ENCODE measurements at places on chromosomes 2 and 18.

- DNase-seq = no peak
These were observed 210.9 kb downstream of the DCDC2C start for GRCh38 chr2:3914241-3914640.

DNA sequence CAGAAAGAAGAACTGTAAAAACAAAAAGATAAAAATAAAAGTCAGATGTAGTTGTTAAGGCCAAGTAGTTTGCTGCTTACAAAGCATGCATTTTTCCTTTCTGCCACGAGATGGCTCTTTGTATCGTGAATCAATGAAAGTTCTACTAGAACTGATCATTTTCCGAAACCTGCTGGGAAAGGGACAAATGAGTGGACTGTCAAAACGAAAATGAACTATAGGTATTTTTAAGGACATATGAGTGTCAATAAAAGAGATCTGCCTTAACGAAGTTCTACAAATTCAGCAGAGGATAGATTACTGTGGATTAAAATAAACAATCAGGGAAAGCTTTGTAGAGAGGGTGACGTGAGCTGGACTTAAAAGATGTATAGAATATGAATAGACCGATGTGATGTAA lies 15.0 kb upstream of the ELOA2 start:
- no peak for DNase-seq

- no peak for DNase-seq
These were observed 48.6 kb downstream of the EML6 start for GRCh38 chr2:54772110-54772509.

DNA sequence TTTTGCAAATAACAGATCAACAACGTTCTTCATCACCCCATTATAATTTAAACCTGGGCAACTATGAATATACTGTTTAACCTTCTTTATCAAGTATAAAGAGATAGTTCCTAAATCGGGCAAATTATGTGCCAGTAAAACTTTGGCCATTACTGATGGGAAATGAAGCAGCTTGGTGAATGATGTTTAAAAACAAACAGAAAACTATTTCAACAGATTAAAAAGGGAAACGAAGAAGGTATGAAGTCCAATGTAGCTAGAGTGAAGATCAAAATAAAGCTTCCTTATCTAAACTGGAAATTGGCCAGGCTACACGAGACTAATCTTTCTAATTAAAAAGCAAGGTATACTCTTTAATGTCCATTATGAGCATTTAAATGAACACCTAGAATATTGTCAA lies 6.7 kb upstream of the RBBP8 start:
- no peak for DNase-seq

- no peak for DNase-seq
These were observed 74.6 kb downstream of the CCDC88A start for GRCh38 chr2:55345064-55345463.

DNA sequence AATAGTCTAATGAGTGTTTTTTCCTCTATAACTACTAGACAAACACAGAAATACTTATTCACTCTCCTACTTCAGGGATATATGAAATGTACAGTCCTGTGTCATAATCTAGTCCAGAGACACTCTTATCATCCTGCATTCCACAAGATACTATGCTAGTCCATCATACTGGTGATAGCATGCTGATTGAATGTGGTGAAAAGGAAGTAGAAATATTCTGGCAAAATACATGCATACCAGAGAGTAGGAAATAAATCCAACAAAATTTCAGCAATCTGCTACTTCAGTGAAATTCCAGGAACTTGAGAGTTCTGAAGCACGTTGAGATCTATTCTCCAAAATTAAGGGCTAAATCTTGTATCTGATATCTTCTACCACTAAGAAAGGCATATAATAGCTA lies 353.9 kb downstream of the PID1 start:
- no peak for DNase-seq
